Stimulated activated CD8-positive, alpha-beta memory T cell treated with anti-CD3 and anti-CD28 coated beads, Interleukin-12 subunit alpha, Interleukin-12 subunit beta, amount 100 ng/mL, for 1 hour (primary cell): ENCODE measurements at places on chromosomes 2 and 18.

DNA sequence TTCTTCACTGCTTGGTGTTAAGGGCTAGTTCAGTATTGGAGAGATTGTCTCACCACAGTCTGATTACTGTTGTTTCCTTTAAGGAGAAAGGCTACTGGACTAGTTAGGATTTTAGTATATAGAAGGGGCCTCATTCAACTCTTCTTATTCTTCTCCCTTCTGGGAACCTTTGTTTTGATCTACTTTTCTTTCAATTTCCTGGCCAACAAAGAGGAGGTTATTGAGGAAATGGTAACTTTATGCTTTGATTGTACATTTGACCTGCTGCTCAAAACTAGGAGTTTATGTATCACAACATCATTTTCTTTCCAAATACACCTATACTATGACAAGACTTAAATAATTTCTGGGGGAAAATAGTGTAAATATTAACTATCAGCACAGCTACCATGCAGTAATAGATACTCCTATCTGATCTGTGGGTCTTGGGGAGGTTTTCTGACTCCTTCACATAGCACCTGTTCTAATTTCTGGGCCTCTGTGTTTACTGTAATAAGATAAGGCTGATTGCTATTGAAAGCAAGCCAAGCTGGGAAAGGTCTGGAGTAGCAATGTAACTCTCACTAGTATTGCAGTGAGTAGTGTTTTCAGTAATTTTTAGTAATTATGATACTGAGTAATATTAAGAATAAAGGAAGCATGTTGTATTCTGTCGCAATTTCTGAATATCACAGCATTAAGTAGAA, 395.3 kb downstream of the NUP35 start:
- no peak for DNase-seq

- DNase-seq: no peak
Observed at GRCh38 chr2:135637456-135638087, 104.1 kb upstream of the UBXN4 start.

DNA sequence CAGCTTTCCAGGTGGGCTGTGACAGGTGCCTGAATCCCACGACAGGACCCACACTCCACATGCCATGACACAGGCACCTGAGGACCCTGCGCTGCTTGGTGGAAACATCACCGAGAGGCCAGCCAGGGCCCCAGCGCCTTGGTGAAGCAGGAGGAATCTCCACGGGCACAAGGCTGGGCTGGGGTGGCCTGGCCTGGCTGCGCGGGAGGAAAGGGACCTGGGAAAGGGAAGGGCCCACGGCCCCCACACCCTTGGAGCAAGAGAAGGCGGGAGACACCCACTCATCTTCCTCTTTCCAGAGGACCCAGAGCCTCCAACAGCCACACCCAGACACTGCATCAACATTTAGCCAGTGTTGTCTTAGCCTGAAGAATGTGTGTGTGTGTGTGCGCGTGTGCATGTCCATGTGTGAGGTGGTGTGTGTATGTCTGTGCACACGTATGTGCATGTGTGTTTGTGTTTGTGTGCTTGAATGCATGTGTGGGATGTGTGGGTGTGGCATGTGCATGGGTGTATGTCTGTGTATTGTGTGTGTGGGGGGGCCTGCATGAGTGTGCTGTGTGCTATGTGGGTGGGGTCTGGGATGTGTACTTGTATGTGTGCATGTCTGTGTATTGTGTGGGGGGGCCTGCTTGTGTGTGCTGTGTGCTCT, 6.3 kb upstream of the OTOS start:
- no peak for DNase-seq

DNA sequence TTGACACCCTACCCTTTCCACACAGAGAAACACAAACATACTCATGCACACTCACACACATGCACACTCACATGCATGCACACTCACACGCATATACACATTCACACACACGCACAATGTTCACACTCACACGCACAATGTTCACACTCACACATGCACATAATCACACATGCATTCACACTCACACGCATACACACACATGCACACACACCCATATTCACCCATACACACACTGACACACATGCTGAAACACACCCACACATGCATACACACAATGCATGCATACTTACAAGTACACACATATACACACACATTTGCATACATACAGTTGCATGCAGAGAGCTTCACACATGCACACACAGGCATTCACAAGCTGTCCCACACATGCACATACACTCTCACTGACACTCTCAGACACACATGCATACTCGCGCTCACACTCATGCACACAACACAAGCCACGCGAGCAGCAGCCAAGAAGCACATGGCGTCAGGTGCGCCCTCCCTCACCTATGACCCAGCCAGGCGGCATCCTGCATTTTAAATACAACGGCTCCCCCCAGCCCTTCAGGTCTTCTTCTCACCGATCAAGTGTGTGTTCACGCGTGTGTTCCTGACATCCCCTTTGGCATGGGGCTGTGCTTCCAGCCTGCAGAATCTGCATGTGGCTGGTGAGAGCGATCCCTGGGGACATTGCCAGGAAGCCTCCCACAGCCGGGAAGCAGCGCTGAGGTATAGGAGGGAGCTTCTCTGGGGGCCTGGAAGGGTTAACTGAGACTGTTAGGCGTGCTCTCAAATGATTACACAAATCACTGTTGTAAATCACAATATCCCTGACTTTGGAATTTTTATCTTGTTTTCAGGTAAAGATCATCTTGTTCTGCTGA, 195.1 kb downstream of the RTP5 start:
- no peak for DNase-seq

- no peak for DNase-seq
Observed at GRCh38 chr2:240250985-240251847, 110.8 kb upstream of the OTOS start.

GRCh38 chr2:55088400-55088799, 38.1 kb upstream of the RTN4 start:
- no peak for DNase-seq

- DNase-seq: peak; percentile 5
Observed at GRCh38 chr2:24613154-24613814, 122.2 kb downstream of the NCOA1 start.

GRCh38 chr2:240259201-240259923, 118.9 kb upstream of the OTOS start:
- DNase-seq: no peak

- DNase-seq: no peak
Observed at GRCh38 chr2:217986256-217986961, 16.4 kb downstream of the TNS1 start.

DNA sequence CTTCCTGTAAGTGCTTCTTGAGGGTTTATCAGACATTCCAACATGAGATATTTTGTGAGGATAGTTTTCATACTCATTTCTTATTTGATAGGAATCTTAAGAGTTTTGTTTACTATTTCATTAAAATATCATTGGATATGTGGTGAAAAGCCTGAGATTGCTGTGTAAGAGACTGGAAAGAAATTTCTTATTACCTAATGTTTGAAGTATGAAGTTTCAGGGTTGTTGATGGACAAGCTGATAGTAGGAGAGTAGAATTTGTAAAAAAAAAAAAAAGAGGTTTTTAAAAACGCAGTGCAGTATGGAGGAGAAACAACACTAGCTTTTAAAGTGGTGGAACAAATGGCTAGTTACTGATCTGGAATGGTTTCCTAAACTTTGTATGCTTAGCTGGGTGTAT, 7.7 kb downstream of the EPB41L5 start:
- DNase-seq: no peak

DNA sequence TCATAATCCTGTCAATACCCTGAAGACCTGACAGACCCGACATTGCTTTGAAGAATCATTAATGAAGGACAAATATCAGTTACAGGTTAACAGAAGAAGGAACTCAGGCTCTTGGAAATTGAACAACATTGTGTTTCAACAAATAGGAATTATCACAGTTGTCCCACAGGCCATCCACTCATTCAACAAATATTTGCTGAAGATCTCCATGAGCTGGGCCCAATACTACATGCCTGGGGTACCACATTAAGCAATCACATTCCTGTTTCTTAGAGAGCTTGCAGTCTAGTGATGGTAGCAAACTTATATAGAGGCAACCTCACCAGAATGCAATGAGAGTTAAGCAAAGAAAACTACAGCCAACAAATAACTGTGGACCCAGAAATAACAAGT, 671.6 kb upstream of the ACVR2A start:
- no peak for DNase-seq

DNA sequence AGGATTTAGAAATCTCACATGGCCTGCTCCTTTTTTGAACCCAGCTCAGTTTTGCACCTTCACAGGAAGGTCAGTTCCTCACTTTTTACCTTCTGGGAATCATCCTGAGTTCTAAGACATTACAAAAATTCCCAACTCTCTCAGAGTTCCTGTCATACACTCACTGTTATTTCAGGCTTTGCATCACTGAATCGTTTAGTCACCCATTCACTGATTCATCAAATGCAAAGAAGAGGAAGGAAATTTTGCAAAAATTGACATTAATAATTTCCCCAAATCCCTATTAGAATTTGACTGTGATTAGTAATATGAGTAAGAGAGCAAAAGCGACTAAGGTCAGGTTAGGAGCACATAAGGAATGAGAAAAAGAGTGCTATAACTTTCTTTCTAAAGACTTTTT, 197.5 kb downstream of the PDE1A start:
- no peak for DNase-seq

GRCh38 chr2:232234922-232235615, 143.5 kb upstream of the ALPP start:
- no peak for DNase-seq

GRCh38 chr2:161238560-161239325, 69.5 kb upstream of the PSMD14 start:
- no peak for DNase-seq
